ENCODE measurements at places on chromosomes 7 and 10.
A peak's percentile ranks its signal among the peaks of the same experiment; 100 is the strongest.

DNA sequence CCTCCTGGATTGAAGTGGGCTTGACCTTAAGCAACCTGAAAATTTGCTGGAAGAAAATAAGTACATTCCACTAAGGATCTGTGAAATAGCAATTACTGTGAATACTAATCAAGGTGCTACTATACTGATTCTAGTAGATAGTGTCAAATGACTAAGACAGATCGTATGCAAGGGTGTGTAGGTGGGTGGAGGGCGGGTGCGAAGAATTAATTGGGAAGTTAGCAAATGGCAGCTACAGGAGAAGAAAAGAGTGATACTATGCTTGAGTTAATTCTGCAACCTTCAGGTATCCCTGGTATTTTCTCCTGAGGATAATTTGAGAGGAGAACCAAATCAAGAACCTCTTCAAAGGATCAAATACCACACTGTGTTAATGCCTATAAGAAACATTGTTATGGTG is 501.9 kb downstream of the INHBA start:
- no peak for DNase-seq

DNA sequence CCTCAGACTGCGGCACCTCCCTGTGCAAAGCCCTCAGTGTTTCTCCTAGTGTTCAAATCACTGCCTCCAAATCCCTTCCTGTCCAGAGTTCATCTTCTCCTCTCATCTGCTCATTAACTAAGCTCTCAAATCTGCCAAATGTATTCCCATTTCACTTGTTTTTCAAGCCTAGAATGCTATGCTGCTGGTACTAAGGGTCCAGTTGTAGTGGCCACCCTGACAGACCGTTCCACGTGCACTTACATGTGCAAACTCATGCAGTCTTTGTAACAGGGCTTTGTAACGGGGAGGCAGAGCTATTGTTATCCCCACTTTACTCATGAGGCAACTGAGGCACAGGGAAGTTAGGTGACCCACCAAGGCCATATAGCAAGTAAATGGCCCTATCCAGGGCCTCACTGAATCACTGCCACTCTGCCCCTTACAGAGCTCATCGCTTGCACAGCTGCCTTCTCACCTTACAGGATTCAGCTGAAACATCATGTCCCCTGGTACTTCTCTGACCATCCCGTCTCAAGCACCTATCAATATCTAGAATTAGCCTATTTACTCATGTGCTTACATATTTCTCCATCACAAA is 153.0 kb upstream of the PDE1C start:
- no peak for DNase-seq

DNA sequence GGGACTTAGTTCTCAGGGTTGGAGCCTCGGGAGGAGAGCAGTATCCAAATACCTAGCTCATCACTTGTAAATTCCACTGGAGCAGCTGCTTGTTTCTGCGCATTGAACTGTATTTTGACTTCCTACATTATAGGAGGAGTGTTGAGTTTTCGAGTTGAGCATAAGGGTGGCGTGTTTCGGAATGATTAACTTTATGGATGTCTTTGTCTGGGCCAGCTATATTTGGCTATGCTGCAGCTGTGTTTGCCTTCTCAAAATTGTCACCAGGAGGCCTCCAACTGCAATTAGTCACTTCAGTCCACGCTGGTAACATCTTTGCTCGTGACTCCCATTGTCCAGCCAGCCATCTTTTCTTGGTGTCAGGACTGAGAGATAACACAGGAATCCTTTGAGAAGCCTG is 9.1 kb downstream of the CELF2 start:
- DNase-seq, result no peak

GRCh38 chr7:38070718-38071117 is 107.3 kb upstream of the STARD3NL start:
- peak; percentile 15 for DNase-seq

DNA sequence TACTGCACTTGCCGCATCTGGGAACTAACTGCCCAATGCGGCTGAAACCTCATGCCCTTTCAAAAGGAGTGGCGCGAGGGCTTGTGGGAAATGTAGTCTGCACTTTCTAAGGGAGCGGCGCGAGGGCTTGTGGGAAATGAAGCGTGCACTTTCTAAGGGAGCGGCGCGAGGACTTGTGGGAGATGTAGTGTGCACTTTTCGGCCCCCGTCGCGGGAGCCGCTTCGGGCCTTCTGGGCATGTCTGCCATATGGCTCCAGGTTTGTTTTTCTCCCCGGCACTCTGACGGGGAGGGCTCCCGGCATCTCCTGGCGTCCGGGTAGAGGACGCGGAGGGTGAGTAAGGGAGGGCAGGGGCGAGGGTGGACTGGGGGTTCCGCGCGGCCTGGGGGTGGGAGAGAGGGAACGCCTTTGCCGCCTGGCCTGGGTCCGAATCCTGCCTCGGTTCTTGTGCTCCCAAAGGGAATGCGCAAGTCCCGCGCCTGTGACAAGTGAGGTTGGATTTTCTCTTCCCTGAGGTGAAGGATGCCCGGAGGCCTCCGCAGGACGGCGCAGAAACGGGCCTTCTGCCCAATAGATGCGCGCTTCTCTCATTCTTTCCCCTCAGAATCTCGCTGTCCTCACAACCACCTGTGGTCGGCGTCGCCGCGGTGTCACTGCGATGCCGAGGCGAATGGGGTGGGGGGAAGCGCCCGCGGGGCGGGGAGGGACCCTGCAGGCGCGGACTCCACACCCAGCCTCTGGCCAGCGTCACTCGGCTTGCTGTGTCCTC is at the start of gene ZNF37A:
Gene ZNF37A (plus strand): TSS at position 180 of the 769 bp plus-strand sequence. CDS start 2,281 bp downstream, outside the sequence.
- peak; percentile 48 for DNase-seq

GRCh38 chr10:73168465-73168803 is 515 bp downstream of the FAM149B1 start:
- DNase-seq, result no peak

GRCh38 chr7:36349626-36350025 is 40.0 kb upstream of the ANLN start:
- no peak for DNase-seq

- no peak for DNase-seq
Measured at GRCh38 chr7:137304624-137305235, 38.8 kb downstream of the PTN start.

- DNase-seq, result no peak
Measured at GRCh38 chr10:128964100-128964403, 503.0 kb upstream of the MGMT start.

DNA sequence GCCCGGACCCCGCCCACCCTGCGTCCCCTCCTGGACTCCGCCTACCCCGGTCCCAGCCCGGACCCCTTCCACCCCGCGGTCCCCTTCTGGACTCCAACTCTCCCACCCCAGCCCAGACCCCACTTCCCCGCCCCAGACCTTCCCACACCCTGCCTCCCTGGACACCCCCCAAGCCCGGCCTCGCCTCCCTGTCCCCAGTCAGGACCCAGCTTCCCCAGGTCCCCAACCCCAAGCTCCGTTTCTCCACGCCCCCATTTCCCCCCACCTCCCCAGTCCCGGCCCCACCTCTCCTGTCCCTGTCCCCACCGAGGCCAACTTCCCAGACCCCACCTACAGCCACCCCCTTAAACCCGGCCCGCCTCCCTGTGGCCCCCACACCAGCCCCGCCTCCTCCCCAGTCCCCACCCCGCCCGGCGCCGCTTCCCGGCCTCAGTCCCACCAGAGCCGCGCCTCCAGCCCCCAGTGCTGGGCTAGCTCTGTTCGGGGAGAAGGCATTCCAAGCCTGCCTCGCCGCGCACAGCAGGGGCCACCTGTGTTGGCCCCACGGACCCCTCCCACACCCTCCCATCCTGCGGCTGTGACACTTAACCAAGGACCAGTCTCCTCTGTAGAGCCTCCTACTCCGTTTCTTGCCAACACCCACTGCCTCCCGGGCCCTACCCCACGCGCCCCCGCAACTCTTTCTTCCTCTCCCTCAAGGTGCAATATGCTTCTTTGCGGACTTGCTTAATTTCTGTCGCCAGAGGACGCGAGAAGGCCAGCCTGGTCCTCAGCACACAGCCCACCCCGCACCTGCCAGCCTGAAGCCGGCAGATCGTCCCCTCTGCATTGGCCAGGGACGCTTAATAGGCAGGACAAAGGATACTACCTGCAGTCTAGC is 736 bp upstream of the ITIH5 start:
- DNase-seq, result no peak

DNA sequence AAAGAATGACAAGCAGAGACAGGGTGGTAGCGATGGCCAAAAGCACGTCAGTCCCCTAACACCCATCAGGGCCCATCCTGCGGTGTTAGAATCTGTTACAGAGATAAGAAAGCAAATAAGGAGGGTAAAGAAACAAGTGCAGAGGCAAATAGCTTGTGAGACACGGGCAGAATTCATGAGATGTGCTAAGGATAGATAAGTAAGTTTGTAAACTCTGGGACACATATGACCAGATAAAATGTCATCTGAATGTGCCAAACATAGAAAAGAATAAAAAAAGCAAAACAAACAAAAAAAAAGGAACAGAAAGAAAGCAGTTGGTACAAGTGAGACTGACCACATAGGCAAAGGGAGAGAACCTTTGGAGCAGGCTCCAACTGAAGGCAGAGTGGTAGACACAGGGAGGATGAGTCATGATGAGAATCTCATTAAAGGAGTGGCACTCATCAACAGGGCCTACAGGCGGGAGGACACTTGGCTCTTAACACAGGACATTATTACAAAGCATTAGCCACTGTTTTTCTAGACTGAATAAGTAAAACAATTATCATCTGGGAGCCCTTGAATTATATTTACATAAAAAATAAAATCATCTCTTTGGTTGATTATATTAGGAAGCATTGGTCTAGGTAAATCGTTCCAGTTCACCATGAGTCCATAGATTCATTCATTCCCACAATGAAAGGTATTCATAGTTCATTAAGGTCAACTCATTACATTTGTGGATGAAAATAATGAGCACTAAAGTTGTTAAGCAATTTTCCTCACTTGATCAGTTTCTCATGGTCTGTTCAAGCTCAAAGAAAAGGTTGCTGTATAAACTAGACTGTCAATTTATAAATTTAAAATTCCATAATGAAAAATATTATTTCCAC is 21.5 kb upstream of the EPHB6 start:
- DNase-seq, result no peak

GRCh38 chr7:100247152-100247757 is 27.5 kb downstream of the PVRIG start:
- DNase-seq, result peak; percentile 78

DNA sequence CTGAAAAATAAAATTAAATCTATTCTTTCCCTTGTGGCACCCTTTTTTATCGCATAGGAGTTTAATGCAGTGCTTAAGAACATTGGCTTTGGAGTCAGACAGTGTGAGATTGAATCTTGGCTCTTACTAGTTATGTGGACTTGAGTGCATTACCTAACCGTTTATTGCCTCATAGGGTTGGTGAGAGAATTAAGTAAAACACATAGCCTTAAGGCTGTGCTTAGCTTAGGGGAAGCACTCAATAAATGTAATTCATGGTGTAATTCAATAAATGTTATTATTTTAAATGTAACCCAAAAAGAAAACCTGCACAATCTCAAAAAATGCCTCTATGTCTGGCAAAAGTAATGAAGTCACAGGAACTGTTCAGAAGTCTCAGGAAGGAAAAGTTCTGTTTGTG is 2.7 kb downstream of the STK17A start:
- DNase-seq, result no peak

DNA sequence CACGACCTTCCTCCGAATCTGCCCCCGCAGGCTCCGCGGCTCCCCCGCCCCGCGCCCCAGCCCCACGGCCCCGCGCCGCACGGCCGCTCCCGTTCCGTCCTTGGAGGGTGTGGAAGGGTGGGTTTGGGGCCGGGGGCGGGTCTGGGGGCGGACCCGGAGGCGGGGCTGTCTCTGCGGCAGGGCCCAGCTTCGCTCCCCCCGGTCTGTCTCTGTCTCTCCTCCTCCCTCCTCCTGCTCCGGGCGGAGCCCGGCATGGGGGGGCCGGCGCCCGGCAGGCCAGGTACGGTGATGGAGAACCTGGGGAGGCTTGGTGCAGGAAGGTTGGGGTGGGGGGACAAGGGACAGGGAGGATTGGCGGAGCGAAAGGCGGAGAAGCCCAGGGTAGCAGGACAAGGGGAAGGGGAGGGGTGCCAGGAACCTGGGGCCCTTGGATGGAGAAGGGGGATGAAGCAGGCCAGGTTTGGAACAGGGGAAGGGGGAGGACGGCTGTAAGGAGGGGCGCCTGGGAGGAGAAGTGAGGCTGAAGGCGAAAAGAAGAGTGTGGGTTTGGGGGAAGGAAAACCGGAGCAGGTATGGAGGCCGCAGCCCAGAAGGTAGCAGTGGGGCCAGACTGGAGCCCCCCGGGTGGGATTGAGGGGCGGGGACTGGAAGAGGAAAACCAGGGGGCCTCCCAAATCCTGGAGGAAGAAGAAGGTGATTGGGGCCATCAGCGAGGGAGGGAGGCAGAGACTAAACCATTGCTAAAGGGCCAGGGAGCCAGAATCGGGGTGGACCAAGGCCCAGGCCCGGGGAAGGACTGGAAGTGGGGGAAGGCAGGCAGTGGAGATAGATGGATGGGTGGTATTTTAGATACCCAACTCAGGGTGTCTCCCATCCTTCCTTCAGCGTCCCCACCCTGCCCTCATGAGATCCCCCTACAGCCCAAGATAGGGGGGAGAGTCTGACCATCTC is at the start of gene NYAP1:
Gene NYAP1 (plus strand): TSS at position 206 of the 951 bp plus-strand sequence. CDS start 1,385 bp downstream, outside the sequence.
- DNase-seq, result no peak

- DNase-seq, result no peak
Measured at GRCh38 chr10:123882681-123883445, 8.7 kb downstream of the CPXM2 start.

DNA sequence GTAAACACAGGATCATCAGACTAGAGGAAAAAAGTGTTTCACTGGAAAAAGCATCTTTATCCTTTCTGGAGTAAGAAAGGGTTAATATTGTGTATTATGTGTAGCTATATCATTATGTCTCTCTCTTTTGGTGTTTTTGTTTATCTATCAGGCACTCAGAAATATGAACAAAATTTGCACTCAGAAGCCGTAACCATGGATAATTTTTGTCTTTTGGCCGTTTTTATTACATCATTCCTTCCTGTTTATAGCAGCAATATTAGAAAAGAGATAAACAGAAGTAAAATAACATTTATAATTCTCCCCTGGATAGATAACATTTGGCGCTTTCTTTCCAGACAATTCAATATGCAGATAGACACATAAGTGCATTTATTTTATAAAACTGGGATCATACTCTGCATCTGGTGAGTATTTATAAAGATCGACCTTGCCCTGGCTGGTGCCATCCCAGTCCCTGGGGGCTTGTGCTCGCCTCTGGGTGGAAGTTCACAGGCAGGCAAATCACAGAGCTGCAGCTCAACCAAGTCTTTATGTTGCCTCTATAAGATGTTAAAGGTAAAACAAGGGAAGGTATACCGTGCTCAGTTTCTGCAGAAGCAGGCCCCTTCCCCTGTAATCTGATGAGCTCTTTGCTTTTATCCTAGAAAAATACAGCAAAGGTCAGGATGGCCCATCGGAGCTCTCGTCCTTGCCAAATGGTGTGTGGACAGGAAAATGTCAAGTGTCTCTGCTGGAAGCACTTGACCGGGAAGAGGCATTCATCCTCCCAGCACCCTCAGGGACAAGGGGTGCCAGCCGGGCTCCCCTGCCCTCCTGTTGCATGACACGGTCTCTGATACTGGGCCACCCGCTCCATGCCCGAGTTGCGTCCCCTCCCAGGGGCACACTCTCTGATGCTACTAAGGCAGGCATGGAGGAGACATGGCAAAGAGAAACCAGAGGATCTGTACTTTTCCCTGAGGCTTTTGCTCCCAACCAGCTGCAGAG is 43.9 kb downstream of the PYROXD2 start:
- peak; percentile 52 for DNase-seq

All from SHP77 treated with DMSO at 0.1 percent for 48 hours (cell line).